ENCODE measurements at places on chromosomes 5 and 9.

DNA sequence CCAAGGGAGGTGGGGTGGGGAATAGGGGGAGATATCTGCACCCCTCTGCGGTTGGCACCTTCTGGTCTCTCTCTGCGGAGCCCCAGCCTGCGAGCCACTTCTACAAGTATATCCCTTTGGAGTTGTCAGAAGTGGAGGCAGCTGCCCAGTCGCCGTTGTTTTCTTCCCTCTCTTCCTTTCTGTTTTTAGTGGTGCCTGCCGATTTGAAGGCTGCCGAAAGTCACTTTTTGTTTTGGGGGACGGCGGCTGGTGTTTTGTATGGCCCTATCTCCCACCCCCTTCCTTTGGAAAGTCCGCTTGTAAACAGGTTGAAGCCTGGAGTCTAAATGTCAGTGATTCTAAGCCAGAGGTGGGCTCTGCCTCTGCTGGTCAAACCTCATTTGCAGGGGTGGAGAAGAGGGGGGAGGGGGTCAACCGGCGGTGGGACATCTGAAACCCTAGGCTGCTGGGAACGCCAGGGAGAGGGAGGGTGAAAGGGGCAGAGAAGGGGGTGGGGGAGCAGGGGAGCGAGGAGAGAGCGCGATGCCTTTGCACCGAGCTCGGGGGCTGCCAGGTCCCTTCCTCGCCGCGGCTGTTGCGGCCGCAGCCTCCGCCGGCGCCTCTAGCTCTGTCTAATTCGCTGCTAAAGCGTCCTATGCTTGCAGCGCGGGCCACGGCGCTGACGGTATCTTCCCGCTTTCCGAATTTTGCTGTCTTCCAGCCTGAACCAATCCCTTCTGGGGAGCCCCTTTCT is at the start of gene FGF10:
Gene FGF10, minus strand, starts transcription at position 331 of the 733 bp plus-strand sequence. CDS start 738 bp downstream, outside the sequence.
- peak; percentile 0 for DNase-seq

DNA sequence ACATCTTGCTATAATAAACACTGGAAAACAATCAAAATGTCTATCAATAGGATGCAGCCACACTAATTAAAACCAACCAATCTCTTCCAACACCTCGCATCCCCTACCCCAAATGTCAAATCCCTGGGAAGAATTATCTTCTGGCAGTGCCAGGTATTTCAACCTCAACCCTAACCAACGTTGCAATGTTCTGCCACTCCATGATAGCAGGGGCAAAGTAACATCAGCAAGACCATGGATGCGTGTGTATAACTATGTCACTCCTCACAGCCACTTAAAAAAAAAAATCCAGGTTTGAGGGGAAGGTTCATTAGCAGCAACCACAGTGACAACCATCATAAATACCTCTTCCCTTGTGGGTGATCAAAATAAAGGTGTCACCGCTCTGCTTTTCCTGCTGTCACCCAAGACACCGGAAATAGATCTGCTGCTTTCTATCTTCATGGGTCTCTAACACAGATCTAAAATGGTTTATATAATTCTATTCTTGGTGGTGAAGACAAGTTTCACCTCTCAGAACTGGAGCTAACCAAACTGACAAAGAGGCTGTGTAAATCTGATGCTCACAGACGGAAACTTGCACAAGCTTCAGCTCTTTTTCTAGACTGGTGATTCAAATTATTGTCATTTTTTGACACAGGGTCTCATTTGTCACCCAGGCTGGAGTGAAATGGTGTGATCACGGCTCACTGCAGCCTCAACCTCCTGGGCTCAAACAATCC is 9.9 kb downstream of the HSPA9 start:
- no peak for DNase-seq

DNA sequence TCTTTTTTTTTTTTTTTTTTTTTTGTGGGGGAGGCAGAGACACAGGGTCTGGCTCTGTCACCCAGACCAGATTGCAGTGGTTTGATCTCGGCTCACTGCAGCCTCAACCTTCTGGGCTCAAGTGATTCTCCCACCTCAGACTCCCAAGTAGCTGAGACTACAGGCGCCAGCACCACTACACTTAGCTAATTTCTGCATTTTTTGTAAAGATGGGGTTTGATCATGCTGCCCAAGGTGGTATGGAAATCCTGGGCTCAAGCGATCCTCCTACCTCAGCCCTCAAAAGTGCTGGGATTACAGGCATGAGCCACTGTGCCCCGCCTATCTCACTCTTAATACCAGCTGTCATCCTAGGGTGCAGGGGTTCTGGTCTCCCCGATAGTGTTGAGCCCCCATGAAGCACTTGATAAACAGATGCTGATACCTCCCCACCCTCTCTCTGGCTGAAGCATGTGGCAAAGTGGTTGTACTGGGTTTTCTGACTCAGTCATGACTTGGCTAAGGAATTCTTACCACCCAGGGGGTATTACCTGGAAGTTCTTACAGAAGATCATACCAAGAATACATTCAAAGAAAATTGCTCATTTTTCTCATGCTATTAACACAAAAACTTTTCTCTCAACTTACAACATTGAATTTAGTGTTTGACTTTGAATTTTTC is 110.2 kb upstream of the DAPK1 start:
- DNase-seq, result peak; percentile 43

- DNase-seq, result no peak
Measured at GRCh38 chr5:77181596-77182304, 28.7 kb upstream of the PDE8B start.

- no peak for DNase-seq
Measured at GRCh38 chr9:3012842-3013241, 168.9 kb upstream of the PUM3 start.

DNA sequence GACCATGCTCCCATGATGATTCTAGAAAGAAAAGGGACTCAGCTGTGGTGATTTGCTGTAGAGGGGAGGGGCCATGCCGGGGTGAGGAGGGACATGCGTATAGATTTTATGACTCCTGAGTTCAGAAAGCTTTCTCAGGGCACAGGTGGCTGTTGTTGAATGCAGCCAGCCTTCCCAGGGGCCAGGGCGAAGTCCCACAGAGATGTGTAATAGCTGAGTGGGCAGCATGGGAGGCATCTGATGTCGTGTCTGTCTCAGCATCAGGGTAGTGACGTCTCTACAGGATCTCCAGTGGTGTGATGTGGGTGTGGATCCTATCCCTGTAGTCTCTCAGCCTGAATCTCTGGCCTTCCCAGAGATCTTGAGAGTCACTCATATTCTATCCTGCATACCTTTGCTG is 7.8 kb upstream of the BOD1 start:
- no peak for DNase-seq

GRCh38 chr5:10018201-10019069 is 231.3 kb downstream of the ATPSCKMT start:
- peak; percentile 87 for DNase-seq

DNA sequence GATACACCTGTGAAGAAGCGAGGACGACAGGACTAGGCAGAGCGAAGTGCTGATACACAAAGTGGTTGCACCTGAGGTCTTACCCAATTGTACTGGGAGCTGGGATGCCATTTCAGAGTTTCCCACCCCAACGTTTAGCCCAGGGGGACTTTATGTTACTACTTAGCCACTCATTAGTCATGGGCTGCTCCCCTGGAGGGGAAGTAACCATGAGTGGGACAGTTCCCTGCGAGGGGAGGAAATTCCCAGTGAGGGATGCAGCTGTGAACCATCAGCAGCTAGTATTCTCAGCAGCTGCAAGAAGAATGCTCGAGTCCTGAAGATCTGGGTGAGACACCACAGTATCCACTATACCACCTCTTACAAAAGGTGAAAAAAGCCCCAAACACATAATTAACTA is 93.7 kb upstream of the ACTBL2 start:
- no peak for DNase-seq

GRCh38 chr5:33425314-33425713 is 15.5 kb upstream of the TARS1 start:
- DNase-seq, result no peak

GRCh38 chr5:56026863-56027300 is 32.1 kb upstream of the IL6ST start:
- peak; percentile 97 for DNase-seq

GRCh38 chr5:102223542-102224477 is 72.3 kb downstream of the SLCO4C1 start:
- peak; percentile 39 for DNase-seq

- DNase-seq, result peak; percentile 96
Measured at GRCh38 chr5:120615967-120616645, 152.0 kb downstream of the PRR16 start.
